ENCODE measurements at places on chromosomes 13 and 19. TPM values are rescaled to one million over a fixed set of nuclear protein-coding genes. Genes with fewer than 3 reads are reported as not detected.

CEACAM7 gene
- total RNA-seq, result not detected

EXOSC5 gene
- total RNA-seq, result 8.0 TPM

ZNF468 gene
- total RNA-seq, result 30.0 TPM

GRIN3B gene
- 0.14 TPM for total RNA-seq

PLVAP gene
- not detected for total RNA-seq

ZNF814 gene
- 3.4 TPM for total RNA-seq

FSD1 gene
- total RNA-seq, result 5.7 TPM

SIGLEC8 gene
- total RNA-seq, result not detected

UFM1 gene
- 85.8 TPM for total RNA-seq

SKA3 gene
- total RNA-seq, result 2.3 TPM
